Stimulated activated CD4-positive, alpha-beta T cell treated with anti-CD3 and anti-CD28 coated beads, Interleukin-2, amount 100 ng/mL, for 48 hours (primary cell): ENCODE measurements at places on chromosomes 3 and 15.

DNA sequence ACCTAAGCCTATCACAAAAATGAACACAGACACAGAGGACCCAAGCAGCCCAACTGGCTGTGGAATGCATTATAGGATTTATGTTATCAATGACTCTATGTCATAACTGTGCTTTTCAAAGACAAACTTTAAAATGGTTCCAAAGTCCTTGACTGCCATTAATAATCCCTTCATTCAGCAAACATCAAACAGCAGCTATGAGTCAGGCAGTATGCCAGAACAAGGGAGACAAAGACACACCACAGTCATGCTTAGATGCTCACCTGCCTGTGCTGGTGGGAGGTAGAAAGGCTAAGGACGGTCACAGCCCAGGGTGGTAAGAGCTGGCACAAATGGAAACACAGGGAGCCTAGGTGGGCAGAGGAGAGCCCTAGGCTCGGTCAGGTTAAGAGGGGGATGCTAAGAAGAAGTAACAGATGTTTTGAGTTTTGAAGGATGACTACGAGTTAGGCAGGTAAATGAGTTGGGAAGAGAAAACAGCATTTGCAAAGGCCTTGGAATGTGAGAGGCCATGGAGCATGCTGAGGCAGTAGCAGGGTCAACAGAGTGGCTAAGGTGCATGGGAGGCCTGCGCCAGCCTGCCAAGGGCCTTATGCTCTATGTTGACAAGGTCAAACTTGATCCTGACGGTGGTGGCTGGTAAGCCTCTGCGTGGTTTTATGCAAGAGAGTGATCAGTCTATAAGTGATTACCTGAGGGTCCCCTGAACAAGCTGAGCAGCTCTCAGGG is 23.0 kb downstream of the NMNAT3 start:
- no peak for DNase-seq

GRCh38 chr15:25378501-25378901 is 60.3 kb downstream of the UBE3A start:
- DNase-seq: no peak

GRCh38 chr3:147958754-147959153 is 549.6 kb downstream of the ZIC1 start:
- no peak for DNase-seq

DNA sequence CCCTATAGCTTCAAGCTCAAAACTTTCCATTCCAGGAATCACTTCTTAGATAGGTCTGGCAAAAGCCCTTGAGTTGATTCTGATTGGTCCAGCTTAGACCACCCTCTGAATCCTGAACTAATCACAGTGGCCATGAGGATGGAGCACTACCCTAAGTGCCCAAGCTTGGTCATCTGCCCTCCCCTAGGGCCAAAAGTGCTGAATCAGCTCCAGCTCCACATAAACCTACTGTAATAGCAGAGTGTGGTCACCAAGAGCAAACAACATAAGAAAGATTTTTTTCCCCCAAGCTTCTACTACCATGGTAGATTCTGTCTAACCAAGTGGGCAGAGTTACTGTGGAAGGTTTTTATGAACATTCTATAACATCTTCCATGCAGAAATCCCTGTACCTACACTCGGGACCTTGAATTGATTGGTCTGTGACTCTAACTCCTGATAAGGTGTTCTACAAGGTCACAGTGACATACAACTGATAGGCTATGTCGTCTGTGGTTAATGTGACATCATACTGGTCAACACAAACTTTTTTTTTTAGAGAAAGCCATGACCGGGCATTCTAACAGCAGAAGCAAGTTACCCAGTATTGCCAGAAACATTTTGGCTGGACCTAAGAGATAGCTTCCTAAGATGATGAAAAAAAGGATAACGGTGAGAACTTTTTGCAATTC is 320.9 kb downstream of the MAGI1 start:
- DNase-seq: no peak

GRCh38 chr3:71397046-71397445 is 186.5 kb downstream of the FOXP1 start:
- no peak for DNase-seq
